ENCODE measurements at places on chromosomes 16 and 17.

DNA sequence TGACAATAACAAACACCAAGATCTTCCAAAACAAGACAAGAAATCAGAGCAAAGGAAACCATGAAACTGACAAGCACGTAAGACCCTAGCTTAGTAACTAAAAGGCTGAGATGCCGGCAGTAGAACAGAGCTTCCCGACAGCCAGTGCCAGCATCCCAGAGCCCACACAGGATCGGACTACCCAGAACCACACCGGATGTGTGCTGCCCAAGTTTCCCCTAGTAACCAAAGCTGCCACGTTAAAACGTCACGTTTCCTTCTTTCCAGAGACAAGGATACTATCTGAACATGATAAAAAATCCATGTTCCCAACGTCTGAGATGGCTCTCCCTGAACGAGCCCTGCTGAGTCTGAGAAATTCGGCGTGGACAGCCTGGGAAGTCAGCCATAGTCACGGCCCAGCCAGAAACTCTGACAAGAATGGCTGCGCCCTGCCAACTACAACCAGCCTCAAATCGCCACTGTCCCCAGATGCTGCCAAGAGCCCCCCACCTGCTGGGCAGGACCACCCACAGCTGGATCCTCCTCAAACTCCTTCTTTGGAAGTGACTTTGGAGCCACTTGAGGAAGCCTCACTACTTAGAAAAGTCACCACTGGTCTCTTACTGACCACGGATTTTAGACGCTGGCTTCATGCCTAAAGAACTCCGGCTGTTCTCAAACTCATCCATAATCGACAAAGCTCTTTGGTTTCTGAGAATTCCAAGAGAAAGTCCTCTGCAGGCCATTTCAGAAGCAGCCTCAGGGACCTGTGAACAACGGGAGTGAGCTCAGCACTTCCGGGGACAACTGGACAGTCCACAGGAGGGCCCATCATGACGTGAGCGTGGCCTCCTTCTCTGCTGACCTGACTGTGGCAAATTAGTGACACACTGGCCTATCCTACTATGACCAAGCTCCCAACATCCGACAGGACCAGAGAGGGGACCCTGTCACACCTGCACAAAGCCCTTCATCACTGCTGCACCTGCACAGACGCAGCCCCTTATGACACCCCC lies 16.7 kb downstream of the CCDC57 start:
- DNase-seq: no peak

- no peak for DNase-seq
Measured at GRCh38 chr17:82217120-82217529, 4.5 kb upstream of the CCDC57 start.

GRCh38 chr17:18850679-18851078 lies 7.3 kb upstream of the PRPSAP2 start:
- no peak for DNase-seq

- no peak for DNase-seq
Measured at GRCh38 chr17:33779234-33779591, 475.9 kb upstream of the CCL2 start.

GRCh38 chr17:35548208-35548810 lies 10.8 kb upstream of the SLFN12L start:
- no peak for DNase-seq

- no peak for DNase-seq
Measured at GRCh38 chr17:78300962-78301820, 58.7 kb downstream of the SOCS3 start.

DNA sequence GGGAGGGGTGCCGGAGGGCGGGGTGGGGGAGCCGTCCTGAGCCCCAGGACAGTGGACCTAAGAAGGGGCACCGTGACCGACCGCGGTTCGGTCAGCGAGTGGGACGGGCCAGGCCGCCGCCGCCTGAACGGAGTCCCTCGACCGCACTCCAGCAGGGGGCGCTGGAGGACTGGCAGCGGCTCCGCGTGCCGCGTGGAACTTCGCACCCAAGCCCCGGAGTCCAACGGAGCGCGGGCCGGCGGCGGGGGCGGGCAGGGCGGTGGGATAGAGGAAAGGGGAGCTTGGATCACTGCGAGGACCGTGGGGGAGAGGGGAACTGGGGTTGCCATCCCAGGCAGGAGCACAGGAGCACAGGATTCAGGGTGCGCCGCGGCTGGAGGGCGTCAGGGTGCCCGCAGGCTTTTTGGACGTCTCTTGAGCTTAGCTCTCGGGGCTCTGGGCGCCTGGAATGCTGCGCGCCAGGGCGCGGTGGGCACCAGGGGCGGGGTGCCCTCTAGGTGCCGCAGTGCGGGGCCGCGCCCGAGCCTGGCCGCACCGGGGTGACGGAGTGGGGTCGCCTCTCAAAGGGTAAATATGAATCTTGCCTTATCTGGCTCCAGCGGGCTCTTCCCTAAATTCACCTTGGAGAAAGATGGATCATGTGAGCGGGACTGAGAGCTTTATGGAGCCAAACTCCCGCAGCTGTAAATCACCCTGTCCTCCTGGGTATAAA lies 379 bp upstream of the OTOP2 start:
- peak; percentile 72 for DNase-seq

DNA sequence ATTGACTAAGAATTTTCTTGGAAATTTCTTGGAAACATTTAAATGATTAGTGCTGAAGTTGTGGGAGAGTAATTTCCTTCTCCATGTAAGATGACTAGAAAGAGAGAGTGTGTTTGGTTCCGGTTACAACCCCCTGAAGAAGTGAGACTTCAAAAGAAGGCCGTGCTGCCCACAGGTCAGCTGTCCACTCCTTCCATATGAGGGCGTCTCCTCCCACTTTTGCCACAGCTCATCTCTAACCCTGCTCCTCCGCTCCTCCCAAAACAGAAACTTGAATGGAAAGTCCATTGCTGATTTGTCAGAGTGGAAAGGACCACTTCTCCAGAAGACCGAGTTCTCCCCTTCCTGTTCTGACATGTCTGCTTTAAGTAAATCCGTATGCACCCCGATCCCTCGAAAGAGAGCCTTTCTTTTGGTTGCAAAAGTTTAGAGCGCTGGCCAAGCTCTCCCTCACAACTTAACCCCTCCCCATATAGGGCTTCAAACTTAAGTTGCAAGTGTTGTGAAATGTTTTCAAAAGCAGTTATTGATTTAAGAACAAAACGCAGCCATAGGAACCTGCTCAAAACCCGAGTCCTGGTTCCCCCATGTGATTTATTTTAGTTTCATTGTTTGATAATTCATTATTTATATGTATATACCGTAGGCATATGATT lies 129.5 kb downstream of the SOCS1 start:
- no peak for DNase-seq

DNA sequence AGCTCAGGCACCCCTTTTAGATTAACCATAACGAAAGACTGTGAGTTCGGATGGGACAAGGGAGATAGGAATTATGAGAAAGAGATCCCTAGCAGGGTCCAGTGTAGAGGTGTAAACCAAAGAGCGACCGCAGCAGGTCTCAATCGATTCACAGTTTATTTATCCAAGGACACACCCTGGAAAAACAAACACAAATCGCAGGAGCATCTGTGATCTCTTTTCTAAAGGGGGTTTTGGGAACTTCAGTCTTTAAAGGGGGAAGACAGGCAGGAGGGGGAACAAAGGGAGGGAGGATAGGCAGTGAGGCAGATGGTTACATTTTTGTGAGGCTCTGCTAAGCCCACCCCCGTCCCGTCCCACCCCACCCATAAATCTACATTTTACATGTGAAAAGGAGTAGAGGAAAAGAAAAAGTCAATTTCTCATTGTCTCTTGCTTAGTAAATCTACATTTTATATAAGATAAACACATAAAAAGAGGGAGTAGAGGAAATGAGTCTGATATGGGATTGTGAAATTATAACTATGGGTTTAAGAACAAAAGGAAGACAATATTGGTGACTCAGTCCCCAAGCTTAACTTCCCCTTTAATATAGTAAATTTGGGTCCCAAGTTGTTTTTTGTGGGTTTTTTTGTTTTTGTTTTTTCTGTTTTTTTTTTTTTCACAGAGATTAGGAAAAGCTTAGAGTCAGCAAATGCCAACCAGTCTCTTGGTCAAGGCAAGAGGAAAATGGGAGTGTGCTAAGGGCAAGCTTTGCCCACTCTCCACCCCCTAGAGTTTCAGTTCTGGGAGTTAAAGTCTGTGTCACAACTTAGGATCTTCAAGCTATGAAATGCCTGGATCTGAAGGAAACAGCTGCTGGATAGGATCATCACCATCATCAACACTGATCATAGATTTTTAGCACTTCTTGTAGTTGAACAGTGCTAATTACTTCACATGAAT lies 160.9 kb upstream of the CDH5 start:
- no peak for DNase-seq

- no peak for DNase-seq
Measured at GRCh38 chr17:74028354-74029116, 174.9 kb upstream of the RPL38 start.

DNA sequence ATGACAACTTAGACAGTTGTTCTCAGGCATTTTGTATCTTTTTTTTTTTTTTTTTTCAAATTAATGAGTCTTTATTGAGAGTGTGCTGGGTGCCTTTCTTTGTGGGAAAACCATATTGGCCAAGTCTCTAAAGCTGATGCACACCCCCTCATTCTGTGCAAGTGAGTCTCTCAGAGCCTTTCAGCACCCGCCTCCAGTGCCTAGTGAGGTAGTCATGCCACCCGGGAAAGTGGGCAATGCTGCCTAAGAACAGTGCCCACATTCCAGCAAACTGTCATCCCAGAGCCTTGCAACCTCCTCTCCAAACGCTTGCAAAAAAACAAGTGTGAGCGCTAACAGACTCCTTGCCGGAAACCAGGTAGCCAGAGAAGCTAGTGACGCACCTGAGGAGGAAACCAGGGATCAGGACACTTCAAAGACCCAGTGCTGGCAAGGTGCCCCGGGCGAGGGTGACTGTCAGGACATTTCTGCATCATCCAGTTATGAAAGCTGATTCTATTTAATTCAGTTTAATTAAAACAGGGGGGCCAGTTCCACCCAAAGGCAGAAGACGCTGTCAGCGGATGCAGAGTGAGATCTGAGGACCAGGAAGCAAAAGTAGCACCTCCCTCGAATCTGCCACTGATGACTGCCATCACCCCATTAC lies 34.9 kb downstream of the SMARCE1 start:
- DNase-seq: no peak

DNA sequence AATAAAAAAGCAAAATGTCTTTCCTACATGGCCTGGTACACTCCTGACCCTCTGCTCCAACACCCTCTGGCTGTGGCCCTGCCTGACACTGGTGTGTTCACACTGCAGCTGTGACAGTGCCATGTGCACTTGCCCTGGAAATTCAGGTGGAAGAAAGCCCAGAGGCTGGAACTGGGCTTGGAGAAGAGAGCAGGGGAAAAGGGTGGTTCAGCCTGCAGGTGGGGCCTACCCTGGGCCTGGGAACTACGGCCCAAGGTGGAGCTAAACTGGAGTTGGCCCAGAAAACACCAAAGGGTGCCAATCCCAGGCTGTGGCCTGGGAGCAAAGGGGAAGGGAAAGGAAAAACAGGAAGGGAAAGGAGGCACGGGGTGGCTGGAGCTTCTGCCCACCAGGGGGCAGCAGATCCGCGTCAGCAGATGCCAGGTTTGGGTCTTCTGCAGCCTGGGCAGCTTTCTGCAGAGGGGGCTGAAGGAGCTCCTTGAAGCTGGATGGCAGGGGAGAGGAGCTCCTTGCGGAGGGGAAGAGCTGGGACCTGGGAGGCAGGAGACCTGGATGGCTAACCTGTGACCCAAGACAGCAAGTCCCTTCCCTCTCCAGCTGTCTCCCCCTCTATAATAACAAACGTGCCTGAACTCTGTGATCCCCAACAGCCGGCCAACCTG lies 15.4 kb upstream of the CTCF start:
- DNase-seq: peak; percentile 61

DNA sequence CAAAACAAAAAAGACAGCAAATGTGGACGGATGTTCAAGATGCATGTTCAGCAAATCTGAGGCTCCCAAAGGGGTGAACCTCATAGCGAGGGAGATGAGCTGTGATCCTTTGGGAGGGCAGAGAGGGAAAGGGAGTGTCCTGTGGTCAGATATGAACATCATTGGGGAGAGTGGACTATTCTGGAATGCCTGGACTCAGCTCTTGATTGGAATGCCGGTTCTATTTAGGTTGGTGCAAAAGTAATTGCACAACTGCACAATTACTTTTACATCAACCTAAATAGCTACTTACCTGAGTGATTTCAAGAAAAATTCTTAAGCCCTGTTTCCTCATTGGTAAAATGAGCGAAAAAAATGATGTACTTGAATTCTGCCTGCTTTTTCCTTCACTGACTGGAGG lies 89.6 kb downstream of the CACNG3 start:
- no peak for DNase-seq

- DNase-seq: no peak
Measured at GRCh38 chr17:78524870-78525510, 52.2 kb downstream of the DNAH17 start.

- no peak for DNase-seq
Measured at GRCh38 chr17:61503961-61504360, 51.7 kb downstream of the TBX4 start.

- no peak for DNase-seq
Measured at GRCh38 chr17:78991017-78991738, 11.5 kb upstream of the LGALS3BP start.

GRCh38 chr17:3913531-3914311 lies 2.5 kb downstream of the P2RX1 start:
- peak; percentile 52 for DNase-seq

GRCh38 chr17:55683550-55684315 lies 38.9 kb downstream of the TMEM100 start:
- no peak for DNase-seq

DNA sequence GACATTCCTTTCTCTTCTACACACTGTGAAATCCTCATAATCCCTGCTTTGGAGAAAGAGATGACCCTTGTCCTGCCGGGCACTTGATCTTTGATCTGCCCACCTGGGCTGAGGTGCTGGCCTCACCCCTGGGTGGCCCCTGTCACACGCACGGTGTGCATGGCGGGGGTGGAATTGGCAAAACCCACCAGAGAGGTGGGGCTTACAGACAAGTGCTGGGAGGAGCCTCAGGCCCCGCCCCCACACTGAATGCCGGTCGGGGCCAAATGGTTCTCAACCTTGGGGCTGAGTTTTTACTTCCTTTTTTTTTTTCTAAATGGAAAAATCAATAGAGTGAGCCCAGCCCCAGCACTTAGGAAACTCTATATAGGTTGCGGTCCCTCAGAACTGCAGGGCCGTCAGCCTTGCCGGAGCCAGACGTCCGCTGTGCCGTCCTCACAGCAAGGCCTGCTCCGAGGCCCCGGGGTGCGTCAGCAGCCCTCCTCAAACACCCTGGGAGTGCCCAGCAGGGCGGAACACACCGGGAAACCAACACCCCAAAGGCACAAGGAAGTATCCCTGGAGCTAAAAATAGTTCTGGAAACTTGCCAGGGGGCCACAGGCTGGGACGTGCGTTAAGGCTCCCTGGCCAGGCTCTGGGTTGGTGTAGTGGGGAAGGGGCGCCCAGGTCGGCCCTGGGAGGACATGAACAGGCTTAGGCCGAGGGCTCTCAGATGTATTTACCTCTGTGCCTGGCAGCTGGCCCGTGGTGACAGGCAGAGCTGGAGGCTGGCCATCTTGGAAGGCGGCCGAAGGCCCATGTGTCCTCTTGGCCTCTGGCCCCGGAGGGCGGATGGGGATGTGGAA lies 11.0 kb downstream of the GPRC5C start:
- no peak for DNase-seq

- no peak for DNase-seq
Measured at GRCh38 chr16:4437366-4437765, 11.7 kb downstream of the DNAJA3 start.
